RWPE1 (cell line): ENCODE measurements at places on chromosomes 1 and 21.
A peak's percentile ranks its signal among the peaks of the same experiment; 100 is the strongest.

- DNase-seq: peak; percentile 68
Observed at GRCh38 chr1:204746838-204747442, 61.4 kb upstream of the LRRN2 start.

GRCh38 chr1:151372058-151372934 lies at the start of gene SELENBP1:
TSS of gene SELENBP1 (minus strand) at chr1:151372705. CDS start at chr1:151372641, 64 bp downstream.
- peak; percentile 38 for DNase-seq

GRCh38 chr1:151939779-151940178 lies 30.5 kb upstream of the THEM4 start:
- no peak for DNase-seq

DNA sequence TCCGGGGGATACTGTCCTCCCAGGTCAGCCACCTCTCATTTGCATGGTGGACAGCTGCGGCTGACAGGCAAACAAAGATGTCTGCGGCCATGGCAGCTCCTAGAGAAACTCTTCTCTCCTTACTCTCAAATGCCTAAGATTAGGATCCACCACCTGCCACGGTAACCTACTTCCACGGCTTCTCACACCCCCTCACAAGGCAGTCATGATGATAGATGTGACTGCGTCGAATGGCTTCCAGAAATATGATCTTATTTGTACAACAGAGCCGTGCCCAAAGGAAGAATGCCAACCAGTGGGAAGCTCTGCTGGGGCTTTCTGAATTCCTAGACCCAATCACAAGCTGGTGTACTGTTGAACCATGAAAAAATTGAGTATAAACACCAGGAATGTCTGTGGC lies 73.4 kb downstream of the BACE2 start:
- DNase-seq: no peak

DNA sequence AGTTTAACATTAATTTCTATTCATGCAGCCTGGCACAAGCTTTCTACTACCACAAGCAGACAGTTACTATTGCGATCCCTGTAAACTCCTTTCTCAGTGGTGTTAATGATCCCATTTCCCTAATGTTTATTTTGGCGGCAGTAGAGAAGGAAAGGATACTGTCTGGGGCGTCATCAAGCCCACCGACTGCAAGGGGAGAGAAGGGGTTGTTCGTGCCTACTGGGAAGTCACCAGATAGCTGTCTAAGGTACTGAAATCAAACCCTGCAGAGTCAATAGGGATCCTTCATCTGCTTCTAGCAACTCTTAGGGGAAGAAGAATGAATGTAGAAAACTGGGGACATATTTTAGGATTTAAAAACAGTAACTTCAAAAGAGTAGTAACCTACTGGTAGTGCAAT lies 95.2 kb upstream of the ADAR start:
- no peak for DNase-seq

- DNase-seq: no peak
Observed at GRCh38 chr1:165824269-165824643, 3.2 kb upstream of the UCK2 start.

- DNase-seq: peak; percentile 37
Observed at GRCh38 chr1:15756143-15757015, 2.2 kb upstream of the FBLIM1 start.

DNA sequence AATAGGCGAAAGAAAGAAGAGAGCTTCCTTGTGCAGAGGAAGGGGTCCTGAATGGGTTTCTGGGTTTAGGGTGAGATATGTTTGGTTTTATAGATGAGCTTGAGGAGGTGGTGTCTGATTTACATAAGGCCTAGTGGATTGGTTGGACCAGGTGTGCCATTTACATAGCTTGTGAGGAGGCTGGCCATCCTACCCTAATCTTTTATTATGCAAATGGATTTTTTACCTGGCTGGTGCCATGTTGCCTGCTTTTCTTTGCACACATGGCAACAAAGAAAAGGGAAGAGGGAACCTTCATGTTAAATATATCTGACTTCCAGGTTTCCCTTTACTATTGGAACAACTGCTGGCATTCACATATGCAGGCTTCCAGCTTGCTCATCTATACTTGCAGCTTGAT lies 585.3 kb downstream of the PTPRU start:
- no peak for DNase-seq

- DNase-seq: no peak
Observed at GRCh38 chr21:38376693-38377092, 119.9 kb downstream of the KCNJ15 start.

GRCh38 chr1:60668585-60668984 lies 413.8 kb upstream of the NFIA start:
- DNase-seq: no peak

DNA sequence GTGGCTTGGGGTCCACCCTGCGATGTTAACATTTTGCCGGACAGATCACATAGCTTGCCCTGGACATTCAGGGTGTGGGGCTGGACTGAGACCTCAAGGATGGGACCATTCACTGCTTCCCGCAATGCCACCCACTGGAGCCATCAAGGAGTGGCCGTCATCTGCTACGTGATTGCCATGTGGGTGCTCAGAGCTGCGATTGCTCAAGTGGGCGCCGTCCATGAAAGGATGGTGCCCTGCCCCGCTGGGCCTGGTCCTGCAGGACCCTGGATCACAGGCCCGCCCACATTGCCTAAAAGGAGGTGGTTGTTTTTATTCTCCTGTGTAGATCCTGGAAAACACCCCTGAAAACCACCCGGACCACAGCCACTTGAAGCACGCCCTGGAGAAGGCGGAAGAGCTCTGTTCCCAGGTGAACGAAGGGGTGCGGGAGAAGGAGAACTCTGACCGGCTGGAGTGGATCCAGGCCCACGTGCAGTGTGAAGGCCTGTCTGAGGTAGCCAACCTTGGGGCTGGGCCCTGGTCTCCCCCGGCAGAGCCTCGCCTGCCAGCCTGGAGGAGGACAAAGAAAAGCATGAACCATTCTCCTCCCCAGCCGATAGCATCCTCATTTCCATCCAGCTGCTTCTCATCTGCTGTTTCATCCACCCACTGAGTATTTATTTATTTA lies 40.4 kb downstream of the ATP5PO start:
- no peak for DNase-seq

DNA sequence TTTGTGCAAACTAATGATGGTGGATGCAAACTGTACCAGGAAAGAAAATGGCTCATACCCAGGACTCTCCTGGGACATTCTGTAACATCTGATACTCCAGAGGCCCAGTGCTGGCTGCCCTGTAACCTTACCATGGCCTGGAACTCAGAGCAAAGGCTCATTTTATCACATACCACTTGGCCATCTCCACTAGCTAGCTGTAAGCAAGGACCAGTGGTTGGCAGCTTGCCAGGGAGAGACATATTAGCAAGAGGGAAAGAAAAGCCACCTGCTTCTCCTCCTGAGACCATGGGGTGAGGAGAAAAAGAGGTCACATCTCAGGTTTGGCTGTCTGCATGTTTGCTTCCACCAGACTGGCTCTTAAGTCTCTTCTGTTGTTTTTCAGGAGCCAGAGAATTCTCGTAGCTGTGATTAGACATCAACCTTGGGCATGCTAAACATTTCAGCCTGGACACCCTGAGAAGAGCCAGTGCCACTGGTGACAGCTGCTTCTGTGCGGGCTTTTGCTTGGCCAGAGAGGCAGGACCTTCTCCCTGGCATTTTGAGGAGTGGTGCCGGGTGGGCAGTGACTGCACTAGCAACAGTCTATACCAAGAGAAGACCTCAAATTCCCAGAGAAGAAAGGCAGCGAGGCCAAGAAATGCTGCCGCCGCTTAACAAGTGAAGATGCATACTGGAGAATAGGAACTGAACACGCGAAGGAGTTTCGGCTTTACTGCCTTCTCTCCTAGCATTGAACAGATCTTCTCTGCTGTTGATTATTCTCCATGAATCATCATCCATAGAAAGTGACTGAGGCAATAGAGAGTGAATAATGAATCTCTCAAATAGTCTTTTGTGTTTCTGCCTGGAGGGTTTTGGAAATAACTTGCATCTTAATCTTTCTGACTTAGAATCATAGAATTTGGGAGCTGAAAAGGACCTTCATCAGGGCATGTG lies 6.7 kb upstream of the INKA2 start:
- no peak for DNase-seq

DNA sequence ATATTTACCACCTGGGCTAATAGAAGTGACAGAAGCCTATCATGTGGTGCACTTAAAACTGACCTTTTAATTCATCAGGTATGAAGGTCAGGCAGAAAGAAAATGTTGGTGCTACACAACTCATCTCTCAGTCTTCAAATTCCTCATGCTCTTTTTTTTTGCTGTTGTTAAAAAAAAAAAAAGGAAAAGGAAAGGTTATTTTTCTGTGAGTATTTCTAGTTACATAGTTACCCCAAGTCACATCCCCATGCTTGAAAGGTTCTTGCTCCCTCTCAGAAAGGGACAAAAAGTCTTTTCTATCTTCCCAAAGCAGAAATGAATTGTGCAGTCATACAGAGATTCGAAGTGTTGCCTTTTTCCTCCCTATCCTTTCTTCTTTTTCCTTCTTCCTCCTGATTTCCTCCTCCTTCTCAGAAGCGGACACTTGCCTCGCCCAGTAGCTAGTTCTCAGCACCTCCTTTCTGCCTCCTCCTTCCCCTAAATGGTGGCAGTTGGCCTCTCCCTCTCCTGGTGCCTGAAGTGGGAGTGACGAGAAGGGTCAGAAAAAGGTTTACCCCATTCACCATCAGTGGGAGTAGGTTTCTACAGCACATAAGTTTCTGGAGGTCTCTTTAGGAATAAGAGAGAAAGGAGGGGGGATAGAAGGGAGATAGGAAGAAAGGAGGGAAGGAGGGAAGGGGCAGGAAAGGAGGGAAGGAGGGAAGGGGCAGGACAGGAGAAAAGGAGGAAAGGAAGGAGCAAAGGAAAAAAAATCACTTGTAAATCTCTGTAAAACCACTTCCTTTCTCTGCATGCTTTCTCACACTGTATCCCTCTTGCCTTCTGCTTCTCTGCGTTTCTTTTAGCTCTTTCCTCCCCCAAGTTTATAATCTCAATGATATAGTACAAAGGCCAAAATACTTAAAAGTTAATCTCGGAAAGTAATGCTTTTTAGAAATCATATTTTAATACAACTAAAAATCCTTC lies 20.4 kb upstream of the C1orf105 start:
- no peak for DNase-seq
